ENCODE measurements at places on chromosomes 16 and 17.

- no peak for DNase-seq
Measured at GRCh38 chr17:16492613-16493530, 879 bp upstream of the LRRC75A start.

DNA sequence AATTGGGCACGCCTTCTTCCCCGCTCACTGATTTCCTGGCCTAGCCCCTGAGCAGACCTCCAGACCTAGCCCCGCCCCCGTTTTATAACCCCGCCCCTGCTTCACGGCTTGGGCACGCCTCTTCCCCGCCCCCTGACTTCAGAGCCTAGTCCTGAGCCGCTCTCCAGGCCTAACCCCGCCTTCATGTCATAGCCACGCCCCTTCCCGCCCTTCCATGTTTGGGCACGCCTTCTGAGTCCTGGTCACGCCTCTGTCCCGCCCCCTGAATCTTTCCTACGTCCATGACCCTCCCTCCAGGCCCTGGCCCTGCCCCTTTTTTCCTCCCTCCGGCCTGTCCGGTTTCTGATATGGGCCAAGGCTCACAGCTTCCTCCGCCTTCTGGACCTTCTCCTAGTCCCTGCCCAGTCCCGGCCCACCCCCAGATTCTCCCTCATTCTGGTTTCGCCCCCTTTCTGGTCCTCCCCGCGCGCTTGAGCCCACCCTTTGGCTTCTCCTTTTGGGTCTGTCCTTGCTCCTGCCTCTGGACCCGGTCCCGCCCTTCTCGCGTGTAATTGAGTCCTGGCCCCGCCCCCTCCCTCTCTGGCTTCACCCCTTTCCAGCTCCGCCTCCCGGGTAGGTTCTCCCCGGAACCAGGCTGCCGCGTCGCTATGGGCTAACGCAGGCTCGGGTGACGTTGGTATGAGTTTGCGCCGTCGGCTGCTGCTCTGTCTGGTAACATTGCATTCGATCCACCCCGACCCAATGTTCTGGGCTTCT is 15.1 kb upstream of the EEF2K start:
- peak; percentile 99 for DNase-seq

DNA sequence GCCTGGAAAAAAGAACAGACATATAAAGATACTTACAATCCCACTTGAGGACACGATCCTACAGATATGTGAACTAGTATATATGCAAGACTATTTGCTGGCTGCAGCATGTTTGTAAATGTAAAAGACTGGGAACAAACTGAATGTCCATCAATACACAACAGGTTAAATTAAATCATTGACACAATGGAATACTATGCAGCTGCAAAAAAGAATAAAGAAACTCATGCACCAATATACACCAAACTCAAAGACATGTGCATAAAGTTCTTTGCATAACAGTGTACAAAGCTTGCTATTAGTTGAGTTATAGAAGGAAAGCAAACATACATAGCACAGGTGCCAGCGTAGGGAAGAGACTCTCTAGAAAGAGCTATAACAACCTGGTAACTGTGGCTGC is 61.9 kb upstream of the SREBF1 start:
- DNase-seq = no peak

GRCh38 chr17:975371-975915 is 4.1 kb downstream of the NXN start:
- DNase-seq = no peak

DNA sequence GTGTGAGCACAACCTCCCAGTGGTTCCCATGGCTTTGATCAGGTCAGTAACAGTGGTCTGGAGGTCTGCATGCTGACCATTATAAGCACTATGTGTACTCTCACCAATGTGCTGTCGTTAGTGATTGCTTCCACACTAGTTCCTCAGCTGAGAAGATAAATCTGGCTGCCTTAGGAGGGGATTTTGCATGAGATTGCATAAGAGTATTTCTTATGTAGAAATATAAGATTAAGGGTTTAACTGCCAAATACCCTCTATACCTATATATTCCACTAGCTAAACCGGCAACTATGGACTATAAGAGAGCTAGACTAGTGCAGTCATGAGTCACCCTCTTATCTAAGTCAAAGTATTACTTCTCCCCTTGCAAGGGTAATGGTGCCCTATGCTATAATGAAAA is 580.2 kb downstream of the CDH11 start:
- no peak for DNase-seq

DNA sequence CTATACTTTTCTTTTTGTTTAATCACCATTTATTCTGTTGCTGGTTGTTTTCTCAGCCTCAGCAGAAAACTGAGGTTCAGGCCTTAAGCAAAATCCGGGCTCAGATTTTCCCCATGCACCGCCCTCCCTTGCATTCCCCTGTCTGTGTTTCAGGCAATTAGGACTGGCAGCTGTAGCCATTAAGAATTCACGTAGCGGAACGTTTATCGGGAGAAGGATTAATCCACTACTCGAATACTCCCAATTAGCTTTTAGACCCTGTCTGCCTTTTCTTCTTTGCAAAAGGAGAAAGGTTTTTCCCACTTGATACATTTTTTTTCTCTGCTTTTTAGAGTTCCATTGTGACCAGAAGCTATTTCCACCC is 173.1 kb downstream of the RPTOR start:
- DNase-seq = no peak

GRCh38 chr17:1532836-1533602 is 16.6 kb upstream of the INPP5K start:
- DNase-seq = peak; percentile 42

DNA sequence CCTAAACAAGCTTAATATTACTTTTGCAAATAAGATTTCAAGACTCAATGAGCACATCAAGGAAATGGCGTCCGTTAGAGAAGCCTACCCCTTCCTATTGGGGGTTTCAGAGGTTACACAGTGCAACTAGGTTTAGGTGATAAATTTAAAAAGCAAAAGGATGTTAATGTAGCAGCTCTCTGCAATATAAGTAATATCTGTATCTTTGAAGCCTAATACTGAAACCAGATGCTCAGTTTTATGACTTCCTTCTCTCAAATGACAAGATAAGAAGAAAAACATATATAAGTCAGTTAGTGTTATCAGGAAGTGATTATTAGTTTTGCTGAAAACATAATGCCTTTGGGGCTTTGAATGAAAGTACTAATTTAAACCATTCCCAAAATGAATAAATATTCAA is 54.3 kb upstream of the MED13 start:
- no peak for DNase-seq

DNA sequence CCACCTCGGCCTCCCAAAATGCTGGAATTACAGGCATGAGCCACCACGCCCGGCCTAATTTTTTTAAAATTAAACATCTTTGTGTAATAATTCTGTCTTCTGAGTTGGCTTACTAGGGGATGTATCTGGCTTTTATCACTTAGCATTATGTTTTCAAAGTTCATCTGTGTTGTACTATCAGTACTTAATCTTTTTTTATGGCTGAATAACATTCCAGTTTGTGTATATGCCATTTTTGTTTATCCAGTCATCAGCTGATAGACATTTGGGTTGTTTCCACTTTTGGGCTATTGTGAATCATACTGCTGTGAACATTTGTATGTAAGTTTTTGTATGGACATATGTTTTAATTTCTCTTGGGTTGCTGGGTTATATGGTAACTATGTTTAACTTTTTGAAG is 69.0 kb downstream of the CHD9 start:
- no peak for DNase-seq

- DNase-seq = no peak
Measured at GRCh38 chr16:51401673-51402072, 250.6 kb upstream of the SALL1 start.
